ENCODE measurements at places on chromosomes 5 and 9.

DNA sequence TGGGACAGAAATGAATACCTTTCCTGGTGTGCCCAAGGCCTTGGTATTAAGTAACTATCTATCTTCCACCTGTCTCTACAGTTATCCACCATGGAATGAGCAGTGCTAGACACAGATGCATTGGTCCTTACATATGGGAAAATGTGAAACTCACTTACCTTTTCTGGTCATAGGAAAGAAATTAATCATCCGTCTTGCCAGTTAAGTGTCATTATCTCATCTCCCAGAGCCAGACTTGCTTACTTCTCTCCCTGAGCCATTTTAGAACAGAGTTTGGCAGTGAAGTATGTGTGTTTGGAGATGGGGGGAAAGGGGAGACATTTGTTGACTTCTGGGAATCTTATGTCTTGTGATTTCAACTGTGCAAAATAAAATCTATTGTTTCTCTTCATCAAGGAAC, 1211.0 kb upstream of the CDH6 start:
- DNase-seq = no peak

GRCh38 chr9:77125665-77126064, 51.7 kb upstream of the VPS13A start:
- no peak for DNase-seq

DNA sequence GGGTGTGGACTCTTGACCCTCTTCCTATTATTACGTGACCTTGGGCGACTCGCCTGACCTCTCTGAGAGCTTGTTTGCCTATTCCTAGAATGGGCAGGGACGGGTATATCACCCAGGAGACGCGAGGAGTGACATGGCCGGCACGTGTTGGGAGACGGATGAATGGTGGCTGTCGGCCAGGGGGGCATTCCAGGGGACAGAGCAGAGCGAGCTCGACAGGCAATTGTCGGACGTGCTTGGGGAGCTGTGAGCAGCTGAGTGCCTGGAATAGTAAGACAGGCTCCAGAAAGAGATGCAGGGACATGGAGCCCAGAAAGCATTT, 29.3 kb upstream of the UNC5A start:
- no peak for DNase-seq

DNA sequence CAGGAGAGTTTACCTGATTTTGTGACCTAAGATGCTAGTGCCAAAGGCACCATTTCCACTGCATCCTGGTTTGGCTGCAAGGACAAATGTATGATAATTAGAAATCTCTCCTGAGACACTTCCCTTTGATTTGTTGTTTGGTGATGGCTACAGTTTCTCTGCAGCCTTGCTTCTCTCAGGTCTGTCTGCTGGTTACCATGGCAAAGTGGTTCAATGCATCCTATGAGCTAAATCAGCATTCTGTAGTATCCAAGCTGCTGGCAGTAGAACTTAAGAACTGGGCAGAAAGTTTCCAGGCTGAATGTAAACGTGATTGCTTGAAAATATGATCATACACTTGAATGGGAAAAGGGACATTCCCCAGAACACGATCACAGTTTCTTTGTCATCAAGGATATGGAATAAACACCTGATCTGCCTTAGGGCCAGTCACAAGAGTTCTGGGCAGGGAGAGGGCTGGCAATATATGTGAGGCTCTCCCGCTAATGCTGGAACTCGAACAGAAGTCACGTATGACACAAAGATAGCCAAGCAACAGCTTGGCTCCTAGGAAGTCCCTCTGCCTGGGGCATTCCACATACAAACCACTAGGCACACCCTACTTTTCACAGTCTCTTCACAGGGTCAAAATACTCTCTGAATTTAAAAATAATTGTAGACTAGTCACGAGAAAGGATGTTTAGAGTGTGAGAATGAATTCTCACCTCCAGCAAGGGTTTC, 138.1 kb upstream of the GRAMD2B start:
- DNase-seq = no peak

- no peak for DNase-seq
These were observed 27.1 kb upstream of the PTGER4 start for GRCh38 chr5:40652441-40653220.

DNA sequence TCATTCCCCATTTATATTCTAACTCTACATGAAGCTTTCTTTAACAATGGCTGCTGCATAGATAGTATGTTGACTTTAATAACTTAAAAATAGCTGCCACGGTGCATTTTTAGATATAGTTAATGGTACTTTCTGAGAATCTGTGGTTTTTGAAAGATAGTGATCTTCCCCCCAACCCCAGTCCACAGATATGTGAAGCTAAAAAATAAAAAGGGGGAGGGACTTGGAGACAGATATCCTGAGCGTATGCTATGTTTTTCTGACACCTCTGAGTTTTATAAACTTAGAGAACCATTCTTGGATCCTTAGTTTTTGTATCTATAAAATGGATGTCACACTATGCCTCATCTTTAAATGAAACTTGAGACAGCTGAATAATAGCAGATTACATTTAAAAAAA, 120.5 kb downstream of the SNX18 start:
- no peak for DNase-seq

DNA sequence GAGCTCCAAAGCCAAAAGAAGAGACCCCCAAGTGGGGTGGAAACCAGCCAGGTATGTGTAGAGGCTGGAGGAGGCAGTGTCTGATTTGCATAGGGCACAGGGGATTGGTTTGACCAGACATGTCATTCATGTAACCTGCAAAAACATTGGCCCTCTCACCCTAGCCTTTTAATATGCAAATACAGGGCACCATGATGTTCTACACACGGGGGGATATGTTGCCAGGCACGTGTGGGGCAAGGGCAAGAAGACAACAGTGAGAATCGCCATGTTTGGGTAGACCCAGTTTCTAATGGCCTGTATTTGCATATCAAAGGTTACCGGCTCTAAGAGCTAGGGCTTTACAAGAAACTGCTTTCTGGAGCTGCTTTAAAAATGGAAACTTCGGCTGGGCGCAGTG, 208.9 kb downstream of the GOLPH3 start:
- DNase-seq = no peak

All from stimulated activated CD4-positive, alpha-beta T cell treated with anti-CD3 and anti-CD28 coated beads, Interleukin-15, amount 100 ng/mL, for 48 hours (primary cell).